ENCODE measurements at places on chromosomes 3 and 15. TPM values are rescaled to one million over a fixed set of nuclear protein-coding genes. Genes with fewer than 3 reads are reported as not detected.

Gene FHIT
- total RNA-seq: 20.7 TPM

Gene GPR27
- total RNA-seq: 2.1 TPM

Gene TRANK1
- 97.3 TPM for total RNA-seq

Gene ZNF710
- total RNA-seq: 30.9 TPM

Gene ANKUB1
- not detected for total RNA-seq

Gene KBTBD8
- total RNA-seq: 2.5 TPM

Gene IL17RE
- total RNA-seq: 116 TPM

Gene ADPGK
- total RNA-seq: 35.9 TPM

Gene PLCB2
- total RNA-seq: 21.8 TPM

Gene PLA1A
- 0.58 TPM for total RNA-seq

Gene SEMA6D
- 48.3 TPM for total RNA-seq

Gene RASL12
- 29.7 TPM for total RNA-seq

Gene LARP6
- 0.55 TPM for total RNA-seq

Gene PRKCI
- 39.8 TPM for total RNA-seq

Gene EMC7
- total RNA-seq: 70.2 TPM

Gene FANCD2
- total RNA-seq: 5.4 TPM

Gene SRGAP3
- total RNA-seq: 8.6 TPM

Gene ALG1L2
- total RNA-seq: 1.1 TPM

Gene SLC25A36
- 47.5 TPM for total RNA-seq

Gene KCNMB3
- 2.4 TPM for total RNA-seq

Gene ARGFX
- not detected for total RNA-seq

Gene SKOR1
- total RNA-seq: 0.63 TPM

Gene CKMT1A
- 87.0 TPM for total RNA-seq

Gene SPINK8
- not detected for total RNA-seq

Gene INSYN1
- total RNA-seq: 1.8 TPM

Gene TMEM212
- not detected for total RNA-seq

Measured in mucosa of descending colon (tissue), 3 donors.